ENCODE measurements at places on chromosomes 12 and 14.

- DNase-seq = no peak
Measured at GRCh38 chr12:69052613-69053408, 119.8 kb upstream of the CPM start.

DNA sequence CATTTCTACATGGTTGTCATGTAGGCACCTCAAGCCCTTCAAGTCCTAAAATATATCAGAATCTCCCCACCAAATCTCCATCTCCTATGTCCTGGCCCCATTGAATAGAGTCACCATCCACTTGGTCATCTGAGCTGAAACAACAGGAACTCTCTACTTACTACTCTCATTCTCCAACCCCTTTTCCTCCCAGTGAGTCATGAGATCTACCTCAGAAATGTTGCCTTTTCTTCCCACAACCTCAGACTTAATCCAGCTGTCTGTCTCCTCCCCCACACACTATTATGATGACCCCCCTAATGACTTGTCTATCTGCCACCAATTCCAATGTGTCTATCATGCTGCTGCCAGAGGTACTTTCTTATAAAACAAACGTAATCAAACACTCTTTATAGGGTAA lies 72.3 kb upstream of the TMEM263 start:
- DNase-seq = no peak

DNA sequence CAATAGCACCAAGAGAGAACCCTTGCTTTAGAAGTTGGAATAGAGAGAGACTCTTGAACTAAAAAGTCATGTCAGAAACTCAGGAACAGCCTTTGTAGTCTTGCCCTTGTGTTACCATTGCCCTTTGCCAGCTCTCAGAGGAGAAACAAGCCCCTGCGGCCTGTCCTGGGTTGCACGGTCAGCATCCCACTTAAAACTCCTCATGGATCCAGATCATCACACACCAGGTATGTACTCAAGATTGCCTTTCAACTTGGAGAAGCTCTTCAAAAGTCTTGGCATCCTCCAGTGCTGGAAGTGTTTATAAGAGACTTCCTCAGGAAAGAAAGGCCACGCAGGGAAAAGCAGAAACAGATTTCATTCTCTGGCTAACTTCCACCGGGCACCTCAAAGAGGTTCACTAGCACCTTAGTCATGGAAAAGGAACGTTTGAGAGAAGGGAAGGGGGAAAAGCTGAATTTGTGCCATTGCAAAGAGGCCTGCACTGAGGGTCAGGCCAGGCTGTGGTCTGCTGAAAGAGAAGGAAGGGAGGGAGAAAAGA lies 594.2 kb downstream of the MED13L start:
- DNase-seq = no peak

DNA sequence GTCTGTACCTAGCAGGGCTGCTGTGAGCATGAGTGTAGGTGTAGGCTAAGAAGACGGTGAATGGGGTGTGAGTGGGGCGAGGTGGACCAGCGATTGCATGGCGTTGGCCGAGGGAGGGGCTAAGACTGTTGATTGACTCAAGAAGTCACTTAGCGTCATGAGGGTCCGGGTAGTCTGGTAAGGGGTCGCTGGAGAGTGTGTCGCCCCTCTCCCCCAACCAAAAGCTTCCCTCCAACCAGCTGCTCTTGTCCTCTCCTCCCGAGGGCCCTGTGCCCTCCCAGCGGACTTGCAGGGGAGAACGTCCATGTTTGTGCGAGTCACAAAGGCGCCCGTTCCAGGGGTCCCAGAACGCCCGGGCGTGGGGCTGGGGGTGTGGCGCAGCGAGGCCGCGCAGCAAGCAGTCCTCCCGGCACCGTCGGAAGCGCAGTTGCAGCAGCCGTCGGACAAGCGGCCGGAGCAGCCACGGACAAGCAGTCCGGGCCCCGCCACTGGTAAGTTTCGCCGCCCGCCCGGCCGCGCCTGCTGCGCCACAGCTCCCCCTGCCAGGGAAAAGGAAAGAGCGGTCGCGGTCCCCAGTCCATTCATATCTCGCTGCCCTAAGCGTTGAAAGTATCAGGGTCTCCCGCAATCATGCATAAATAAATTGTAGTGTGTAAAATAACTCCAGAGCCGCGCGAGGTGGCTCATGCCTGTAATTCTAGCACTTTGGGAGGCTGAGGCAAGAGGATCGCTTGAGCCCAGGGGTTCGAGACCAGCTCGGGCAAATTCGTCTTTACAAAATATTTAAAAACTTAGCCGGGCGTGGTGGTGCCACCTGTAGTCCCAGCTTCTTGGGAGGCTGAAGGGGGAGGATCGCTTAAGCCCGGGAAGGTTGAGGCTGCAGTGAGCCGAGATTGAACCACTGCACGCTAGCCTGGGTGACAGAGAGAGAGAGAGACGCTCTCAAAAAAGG lies at the start of gene CCDC63:
Gene CCDC63 (plus strand): TSS at position 373 of the 952 bp plus-strand sequence. CDS start 5,968 bp downstream, outside the sequence.
- DNase-seq = no peak

DNA sequence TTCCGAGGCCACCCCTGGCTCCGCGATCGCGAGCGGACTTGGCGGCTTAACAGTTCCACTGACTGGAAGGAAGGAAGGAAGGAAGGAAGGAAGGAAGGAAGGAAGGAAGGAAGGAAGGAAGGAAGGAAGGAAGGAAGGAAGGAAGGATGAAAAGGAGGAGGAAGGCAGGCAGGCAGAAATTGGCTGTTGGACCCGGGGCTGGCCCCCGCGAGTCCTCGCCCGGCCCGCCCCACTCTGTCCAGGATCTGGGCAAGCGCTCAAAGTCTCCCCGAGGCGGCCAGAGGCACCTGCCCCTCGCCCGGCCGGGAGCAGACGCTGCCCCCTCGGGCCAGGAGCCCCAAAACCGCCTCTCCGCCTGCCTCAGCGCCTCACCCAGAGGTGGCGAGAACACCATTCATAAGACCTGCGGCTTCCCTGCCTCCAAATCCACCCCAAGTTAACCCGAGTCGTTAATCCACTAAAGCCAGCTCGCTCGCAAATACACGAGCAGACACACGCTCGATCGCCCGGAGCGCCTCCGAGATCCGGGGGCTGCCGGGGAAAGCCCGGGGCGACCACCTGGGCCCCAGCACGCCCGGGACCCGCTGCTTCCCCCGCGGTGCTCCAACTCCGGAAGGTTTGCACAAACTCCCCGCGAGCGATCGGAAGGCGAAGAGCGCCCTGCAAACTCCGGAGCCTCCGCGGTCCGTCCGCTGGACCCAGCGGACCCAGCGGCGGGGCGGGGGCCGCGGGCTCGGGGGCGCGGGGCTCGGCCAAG lies 844 bp downstream of the DPF3 start:
- DNase-seq = no peak

- no peak for DNase-seq
Measured at GRCh38 chr12:120350576-120351350, 18.2 kb downstream of the MSI1 start.

DNA sequence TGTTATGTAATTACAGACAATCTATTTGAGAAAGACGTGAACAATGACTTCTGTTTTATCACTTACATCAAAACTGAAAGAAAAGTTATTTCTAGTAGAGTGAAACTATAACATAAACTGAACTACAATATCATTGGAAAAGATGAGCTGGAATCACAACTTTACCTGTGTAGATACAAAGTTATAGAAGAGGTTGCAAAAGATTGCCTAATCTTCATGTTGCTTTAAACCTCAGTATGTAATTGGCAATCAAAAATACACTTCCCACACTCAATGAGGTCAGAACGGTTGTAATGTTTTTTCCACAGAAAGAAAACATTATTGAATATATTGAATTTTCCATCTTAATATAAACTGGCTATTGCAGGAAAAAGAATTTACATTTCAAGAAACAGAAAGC lies 37.7 kb upstream of the GXYLT1 start:
- no peak for DNase-seq

DNA sequence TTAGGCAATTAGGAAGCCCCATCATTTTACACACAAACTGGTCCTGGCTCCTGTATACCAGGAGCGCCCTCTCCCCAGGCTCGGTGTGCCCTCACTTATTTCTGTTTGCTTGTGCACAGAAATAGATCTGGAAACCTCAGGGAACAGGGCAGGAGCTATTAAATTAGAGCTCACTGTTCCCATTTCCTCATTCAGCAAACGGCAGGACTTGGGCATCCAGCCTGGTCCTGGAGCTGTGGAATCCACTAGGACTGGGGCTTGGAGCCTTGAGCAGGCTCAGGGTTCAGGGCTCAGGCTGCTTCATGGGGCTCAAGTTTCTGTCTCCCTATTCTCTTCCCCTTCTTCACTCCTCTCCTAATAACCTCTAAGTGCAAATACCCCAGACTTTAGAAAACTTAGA lies 91.3 kb downstream of the VCPKMT start:
- DNase-seq = no peak

DNA sequence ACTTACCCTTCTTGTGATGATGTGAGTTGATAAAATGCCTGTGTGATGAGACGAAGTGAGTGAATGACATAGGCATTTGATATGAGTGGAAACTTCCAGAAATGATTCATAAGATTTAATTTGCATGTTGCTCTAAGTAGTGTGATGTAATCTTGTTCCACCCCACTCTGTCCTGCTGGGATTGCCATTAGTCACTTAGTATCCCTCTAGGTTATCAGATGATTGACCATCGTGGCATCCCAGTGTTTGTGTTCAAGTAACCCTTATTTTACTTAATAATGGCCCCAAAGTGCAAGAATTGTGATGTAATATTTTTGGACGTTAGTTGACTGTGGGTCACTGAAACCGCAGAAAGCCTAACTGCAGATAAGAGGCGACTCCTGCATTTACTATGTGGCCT lies 214.4 kb upstream of the DIO2 start:
- DNase-seq = no peak

DNA sequence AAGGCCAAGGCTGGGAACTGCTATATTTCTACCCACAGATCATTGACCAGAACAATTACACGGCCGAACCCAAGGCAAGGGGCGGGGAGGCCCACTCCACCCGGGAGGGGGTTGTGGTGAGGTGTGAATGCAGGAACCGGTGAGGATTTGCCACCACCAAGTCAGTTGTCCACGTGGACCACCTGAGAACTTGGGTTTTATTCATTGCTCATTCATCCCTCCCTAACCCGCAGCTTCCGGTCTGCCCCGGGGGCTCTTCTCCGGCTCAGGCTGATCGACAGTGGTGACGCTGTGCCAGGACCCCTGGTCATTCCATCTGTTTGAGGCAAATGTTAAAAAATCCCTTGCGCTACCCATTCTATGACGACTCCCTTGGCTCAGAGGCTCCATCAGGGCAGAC lies 127.7 kb upstream of the RTL1 start:
- no peak for DNase-seq

- DNase-seq = no peak
Measured at GRCh38 chr12:75759842-75760572, 248.6 kb upstream of the KRR1 start.

DNA sequence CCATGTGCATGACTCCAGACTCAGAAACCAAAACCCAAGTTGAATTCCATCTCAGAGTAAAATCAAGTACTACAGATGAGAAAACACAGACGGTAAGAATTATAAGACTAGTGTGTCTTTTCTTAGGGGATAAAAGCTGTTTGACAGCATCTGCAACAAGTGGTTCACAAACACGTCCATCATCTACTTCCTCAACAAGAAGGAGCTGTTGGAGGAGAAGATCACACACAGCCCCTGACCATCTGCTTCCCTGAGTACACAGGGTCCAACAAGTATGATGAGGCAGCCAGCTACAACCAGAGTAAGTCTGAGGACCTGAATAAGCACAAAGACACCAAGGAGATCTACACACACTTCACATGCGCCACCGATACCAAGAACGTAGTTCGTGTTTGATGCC lies 110.7 kb upstream of the ATF7IP start:
- no peak for DNase-seq

DNA sequence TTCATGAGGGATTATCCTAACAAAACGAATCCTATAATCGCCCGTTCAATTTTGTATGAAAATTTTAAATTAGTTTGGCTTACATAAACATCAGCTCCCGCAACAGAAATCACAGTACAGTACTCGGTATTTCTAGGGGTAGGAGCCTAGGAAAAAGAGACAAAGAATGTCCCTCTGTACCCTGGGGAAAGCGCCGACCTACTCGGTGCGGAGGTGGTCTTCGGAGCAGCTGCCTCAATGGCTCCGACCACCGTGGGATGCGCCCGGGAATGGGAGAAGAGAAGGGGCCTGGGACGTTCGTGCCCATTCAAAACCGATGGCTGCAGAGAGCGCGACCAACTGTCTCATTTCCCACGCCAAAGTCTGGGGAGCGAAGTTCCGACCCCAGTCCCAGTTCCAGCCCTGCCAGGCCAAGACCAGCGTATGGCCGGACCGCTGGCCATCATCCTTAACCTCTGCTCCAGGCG lies 618 bp downstream of the GNPNAT1 start:
- DNase-seq = no peak

GRCh38 chr14:52553002-52553670 lies 500 bp downstream of the GPR137C start:
- DNase-seq = peak; percentile 23

DNA sequence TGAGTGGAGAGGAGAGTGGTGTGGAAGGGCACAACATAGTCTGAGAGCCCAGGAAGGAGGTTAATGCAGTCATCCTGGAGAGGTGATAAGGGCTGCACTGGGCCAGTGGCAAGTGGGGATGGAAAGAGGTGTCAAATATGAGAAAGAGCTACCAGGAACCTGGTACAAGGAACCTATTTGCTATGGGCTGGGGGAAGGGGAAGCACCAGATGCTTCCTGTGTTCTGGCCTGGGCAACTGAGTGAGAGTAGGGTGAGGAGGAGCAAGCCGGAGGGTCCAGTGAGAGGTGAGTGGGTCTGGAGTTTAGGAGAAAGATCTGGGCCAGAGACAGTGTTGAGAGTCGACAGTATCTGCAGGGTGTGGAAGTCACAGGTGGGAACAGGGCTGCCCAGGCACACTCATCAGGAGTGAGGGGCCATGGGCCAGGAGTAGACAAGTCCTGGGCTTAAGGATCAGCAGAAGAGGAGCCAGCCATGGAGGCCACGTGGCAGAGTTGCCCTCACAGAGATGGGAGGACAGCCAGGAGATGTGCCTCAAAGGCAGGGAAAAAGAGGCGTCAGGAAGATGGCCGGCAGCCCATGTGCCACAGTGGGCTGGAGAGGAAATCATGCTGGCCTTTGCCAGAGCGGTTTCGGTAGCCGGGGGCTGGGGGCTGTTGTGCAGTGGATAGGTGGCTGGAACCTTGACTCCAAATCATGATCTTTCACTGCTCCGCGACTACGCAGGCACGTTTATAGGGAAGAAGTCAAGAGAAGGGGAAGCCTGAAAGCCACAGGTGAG lies 2.9 kb upstream of the AQP6 start:
- no peak for DNase-seq

- DNase-seq = no peak
Measured at GRCh38 chr12:121238086-121238485, 28.2 kb downstream of the P2RX4 start.

GRCh38 chr14:103138301-103139131 lies 15.3 kb downstream of the TNFAIP2 start:
- DNase-seq = no peak

DNA sequence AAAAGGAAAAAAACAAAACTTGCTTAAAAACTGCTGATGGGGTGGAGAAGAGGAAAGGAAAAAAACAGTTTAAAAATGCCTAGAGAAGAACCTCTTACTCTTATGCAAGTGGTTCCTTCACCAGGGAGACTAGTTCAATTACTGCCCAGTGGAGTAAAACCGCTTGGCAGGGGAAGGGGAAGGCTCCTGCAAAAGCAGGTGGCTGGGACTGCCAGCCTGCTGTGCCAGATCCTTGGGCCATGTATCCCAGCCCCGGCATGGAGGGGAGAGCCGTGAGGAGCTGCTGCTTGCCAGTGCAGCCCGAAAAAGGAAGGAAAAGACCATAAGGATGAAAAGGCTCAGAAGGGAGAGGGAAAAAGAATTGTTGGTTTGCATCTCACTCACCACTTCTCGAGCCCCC lies 123.0 kb downstream of the FSCB start:
- DNase-seq = no peak

- no peak for DNase-seq
Measured at GRCh38 chr14:78278464-78279250, 108.5 kb downstream of the NRXN3 start.

- DNase-seq = no peak
Measured at GRCh38 chr12:5499566-5500330, 67.8 kb downstream of the NTF3 start.
